Progenitor cell of endocrine pancreas (in vitro differentiated cells): ENCODE measurements at places on chromosomes 13 and 19.

- DNase-seq: no peak
Measured at GRCh38 chr19:33293255-33294057, 8.9 kb downstream of the CEBPA start.

- DNase-seq: no peak
Measured at GRCh38 chr13:95710313-95710712, 33.4 kb downstream of the DNAJC3 start.

DNA sequence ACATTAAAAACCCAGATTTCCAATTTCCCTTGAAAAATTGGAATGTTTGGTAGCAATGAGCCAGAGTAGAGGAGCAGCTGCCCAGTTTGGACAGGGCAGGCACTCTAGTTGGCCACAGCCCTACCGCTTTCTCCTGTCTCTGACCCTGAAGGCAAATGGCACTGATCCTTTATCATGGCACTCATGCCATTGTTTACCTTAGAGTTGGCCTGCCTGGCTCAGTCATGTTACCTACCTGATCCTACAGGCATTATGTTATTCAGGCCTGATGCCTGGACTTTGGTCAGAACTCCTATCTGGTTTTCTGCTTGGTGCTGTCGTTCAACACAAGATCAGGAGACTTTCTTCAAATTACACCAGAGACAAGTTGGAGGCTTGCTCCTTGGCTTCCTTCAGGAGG is 24.9 kb upstream of the TDRD3 start:
- DNase-seq: no peak

- DNase-seq: no peak
Measured at GRCh38 chr13:41356786-41357185, 45.7 kb downstream of the NAA16 start.

GRCh38 chr19:35347930-35348298 is 212 bp downstream of the FFAR1 start:
- DNase-seq: no peak

- no peak for DNase-seq
Measured at GRCh38 chr13:41004875-41005693, 14.0 kb downstream of the ELF1 start.

DNA sequence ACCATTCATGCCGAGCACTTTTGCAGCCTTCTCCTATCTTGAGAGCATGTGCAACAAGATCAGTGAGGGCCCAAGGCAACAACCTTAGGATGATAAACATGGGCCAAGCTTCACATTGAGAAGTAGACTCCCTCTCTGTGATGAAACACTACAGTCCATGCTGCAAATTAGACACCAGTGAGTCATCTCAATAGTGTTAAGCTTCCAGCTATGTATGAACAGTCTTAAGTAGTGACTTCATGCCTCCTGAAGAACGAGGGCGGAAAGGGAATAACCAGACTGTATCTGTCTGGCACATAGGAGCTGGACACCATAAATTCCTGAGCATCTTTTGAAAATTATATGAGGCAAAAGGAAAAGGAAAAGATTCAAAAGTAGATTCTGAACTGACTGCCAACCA is 309.9 kb upstream of the SLITRK1 start:
- DNase-seq: no peak

GRCh38 chr19:30153326-30154210 is 211.5 kb downstream of the URI1 start:
- no peak for DNase-seq

GRCh38 chr19:18915639-18916038 is 3.5 kb downstream of the COPE start:
- no peak for DNase-seq

- DNase-seq: no peak
Measured at GRCh38 chr13:91313103-91313502, 34.4 kb upstream of the MIR17HG start.

DNA sequence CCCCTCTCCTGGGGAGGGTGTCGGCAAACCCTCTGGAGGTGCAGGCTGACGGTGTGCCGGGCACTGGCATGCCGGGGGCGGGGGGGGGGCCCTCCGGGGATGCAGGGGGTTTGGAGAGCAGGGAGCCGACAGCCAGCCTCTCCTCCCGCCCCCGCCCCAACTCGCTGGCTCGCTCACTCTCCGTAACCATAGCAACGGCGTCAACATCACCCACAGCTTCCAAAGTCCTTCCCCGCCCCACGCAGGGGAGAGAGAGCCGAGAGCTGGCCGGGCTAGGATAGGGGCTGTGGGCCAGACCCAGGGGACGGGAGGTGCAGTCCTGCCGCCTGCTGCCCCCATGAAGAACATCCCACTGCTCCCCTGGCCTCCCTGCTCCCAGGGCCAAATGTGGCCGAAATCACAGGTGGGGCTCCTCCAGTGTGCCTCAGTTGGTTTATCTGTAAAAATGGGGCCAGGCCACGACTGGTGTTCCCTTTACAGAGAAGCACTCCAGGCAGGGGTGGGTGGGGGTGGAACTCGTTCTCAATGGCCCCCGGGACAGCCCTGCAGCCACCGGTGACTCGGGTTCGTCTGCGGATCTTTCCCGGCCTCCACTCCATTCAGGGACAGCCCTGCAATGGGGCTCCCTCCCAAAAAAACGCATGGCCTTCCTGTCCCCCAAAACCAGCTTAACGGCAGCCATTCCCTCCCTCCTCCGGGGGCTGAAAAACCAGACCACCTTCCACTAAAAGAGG is 3.2 kb downstream of the KLF16 start:
- no peak for DNase-seq

GRCh38 chr19:5814852-5815246 is 10.0 kb downstream of the NRTN start:
- no peak for DNase-seq

DNA sequence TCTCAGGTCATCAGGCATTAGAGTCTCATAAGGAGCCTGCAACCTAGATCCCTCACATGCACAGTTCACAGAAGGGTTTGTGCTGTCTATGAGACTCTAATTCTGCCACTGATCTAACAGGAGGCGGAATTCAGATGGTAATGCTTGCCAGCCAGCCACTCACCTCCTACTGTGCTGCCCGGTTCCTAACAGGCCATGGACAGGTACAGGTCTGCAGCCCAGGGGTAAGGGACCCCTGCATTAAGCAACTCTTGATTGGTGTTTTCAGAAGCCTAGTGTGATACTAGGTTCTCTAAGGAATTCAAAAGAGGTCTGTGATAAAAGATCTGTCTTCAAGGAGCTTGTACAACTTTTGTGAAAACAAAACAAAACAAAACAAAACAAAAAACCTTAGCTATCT is 31.1 kb downstream of the CAB39L start:
- no peak for DNase-seq

GRCh38 chr13:27389891-27390290 is 34.5 kb upstream of the GTF3A start:
- no peak for DNase-seq

DNA sequence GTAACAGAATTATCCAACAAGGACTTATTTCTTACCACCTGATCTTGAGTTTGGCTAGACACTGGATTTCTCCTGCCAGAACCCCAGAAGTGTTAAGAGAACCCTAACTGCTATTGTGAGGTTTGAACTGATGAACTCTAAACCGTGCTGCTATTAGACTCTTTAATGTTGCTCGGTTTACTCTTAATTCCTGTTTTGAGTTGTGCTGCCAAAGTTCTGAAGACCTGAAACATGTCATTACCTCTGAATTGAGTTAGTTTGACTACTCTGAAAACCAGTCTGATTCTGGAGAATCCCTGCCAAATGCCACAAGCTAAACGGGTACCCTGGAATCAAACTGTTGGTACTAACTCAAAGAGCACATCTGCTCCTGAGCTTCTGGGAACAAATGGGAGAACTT is 215.5 kb downstream of the KLF12 start:
- no peak for DNase-seq

- DNase-seq: no peak
Measured at GRCh38 chr13:83622422-83622784, 259.9 kb downstream of the SLITRK1 start.

GRCh38 chr13:47337781-47338507 is 441.1 kb upstream of the HTR2A start:
- DNase-seq: no peak

GRCh38 chr13:19266979-19267378 is 85.4 kb upstream of the TUBA3C start:
- no peak for DNase-seq

DNA sequence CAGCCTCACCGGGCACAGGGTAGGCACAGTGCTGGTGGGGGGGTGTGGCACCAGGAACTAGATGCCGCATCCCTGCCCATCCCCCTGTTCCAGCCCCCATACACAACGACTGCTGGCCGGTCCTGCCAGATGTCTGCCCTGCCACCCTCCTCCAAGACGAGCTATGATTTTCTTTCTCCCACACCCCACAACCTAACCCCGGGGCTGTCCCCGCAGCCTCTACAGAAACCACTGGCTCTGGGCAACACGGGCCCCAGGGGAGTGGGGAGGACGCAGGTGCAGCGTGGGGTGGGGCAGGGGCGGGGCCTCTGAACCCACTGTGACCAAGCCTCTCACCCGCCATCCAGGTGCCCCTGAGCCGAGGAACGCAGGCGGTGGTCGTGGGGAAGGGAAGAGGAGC is 15.5 kb downstream of the PGLS start:
- no peak for DNase-seq

DNA sequence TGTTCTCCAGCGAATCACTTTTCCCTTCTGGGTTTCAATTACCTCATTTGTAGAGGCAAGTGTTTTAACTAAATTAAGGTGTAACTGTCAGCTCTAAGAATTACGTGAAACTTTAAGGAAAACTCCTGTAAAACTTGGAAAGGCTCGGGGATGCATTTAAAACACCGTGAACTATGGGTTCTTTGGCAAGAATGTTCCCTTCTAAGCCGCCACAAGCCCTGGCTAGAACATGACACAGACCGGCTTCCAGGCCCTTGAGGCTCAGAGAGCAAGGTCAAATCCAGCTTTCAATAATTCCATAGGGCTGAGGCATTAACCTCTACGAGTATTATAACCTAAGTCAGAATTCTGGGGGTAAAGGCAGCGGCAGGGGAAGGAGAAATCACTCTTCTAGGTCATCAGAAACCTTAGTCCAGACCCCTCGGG is 685 bp downstream of the VWA8 start:
- no peak for DNase-seq

DNA sequence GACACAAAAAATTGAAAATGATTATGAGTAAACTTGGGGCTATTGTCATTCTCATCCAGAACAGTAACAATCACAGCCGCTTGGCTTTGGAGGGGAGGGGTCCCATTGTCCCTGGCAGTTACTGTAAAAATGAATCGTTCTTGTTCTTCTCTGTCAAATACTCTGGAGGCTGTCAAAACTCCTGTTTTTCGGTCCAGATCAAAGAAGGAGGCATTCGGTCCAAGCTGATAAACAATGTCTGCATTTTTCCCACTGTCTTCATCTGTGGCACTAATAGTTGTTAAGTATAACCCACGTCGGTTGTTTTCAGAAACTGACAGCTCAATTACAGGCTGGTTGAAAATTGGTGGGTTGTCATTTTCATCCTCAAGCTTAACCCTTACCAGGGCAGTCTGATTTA is 3.4 kb downstream of the PCDH9 start:
- DNase-seq: no peak

GRCh38 chr13:40660141-40660664 is 6.2 kb downstream of the FOXO1 start:
- no peak for DNase-seq

DNA sequence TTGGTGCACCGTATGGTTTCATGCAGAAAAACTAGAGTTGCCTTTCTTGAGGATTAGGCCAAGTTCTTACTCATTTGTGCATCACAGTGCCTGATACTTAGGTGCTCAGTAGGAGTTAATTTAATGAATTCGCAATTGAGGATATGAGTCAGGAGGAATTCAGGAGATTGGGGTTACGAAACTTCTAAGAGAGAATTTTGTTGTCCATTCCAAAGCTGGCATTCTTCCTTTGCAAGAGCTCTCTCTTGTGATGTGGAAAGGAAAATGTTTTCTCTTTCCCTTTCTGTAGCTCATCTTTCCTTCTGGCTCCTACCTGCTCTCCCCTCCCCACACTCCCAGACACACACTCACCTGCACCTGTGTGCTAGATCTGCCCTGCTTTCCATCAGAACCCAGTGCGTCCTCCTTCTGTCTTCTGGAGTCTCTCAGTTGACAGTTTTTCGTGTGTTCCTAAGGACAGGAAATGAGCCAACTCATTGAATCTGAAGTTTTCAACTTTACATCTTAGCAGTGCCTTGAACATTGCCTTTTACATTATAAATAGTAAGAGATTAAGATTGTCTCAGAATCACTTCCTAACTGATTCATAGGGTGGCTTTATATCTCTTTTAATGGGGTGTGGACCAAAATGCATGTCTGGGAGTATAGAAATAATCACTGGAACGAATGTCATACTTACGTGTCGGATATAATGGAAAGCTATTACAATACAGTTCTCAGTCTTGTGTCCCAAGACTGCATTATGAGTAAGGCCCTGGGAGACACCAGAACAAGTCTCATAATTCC is 19.7 kb upstream of the ERCC5 start:
- DNase-seq: no peak

DNA sequence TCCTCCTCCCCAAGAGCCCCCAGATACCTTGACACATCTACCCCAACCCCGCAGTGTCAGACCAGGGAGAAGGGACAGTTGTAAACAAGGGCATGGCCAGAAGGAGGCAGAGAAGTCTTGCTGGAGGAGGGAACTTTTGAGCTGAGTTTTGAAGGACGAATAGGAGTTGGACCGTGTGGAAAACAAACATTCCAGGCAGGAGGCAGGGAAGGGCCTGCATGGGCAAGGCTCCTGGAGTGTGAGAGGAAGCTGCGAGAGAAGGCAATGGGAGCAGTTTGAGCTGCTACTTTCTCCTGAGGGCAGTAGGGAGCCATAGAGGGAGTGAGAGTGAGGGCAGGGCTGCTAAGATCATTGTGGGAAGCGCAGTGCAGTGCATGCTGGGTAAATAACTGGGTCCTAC is 23.3 kb downstream of the IL12RB1 start:
- DNase-seq: peak; percentile 23

DNA sequence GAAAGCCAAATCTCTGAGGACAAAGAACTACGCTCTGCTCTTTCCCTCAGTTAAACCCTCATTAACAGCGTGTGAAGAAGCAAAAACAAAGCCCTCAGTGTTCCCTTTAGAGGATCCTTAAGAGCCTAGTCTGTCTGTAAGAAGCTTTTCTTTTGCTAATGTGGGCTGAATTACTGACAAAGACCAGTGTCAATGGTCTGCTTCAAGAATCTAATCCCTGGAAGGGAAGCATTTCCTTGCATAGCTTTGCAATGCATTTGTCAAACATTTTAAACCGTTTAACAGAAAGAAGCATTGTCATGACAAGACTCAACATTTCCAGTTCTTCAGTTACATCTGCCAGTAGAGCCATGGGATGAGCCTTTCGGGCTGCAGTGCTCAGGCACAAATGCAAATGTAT is 64.9 kb downstream of the EDNRB start:
- DNase-seq: no peak

GRCh38 chr19:19217099-19217498 is 5.3 kb downstream of the NCAN start:
- no peak for DNase-seq

DNA sequence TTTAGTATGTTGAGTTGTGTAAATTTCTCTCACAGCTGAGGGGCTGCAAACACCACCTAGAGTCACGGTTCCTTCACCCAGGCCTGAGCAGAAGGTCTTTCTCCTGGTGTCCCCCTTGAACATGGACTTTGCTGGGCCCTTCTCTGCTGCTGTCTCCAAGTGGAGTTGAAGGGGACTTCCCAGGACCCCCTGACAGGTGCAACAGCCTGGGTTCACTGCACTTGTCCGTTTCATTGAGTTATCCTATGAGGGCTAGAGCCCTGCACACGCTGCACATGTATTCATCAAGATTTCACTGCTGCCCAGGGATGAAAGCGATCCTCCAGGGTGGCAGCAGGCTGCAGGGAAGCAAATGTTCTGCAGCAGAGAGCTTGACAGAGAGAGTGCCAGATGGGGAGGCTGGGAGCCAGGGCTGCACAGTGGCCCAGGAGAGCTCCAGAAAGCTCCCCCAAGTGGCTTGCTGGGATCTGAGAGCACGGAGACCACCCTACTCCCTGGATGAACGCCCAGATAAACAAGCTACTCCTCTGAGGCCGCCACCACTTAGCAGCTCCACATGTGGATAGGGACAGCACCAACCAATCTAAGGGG is 10.3 kb downstream of the TMEM272 start:
- no peak for DNase-seq
